Body of pancreas (tissue), 4 donors: ENCODE measurements at places on chromosomes 13 and 19. TPM values are rescaled to one million over a fixed set of nuclear protein-coding genes. Genes with fewer than 3 reads are reported as not detected.

ZNF324B gene
- total RNA-seq = 4.6 TPM

ZNF570 gene
- total RNA-seq = 2.9 TPM

CSNK1A1L gene
- total RNA-seq = not detected

CLDN10 gene
- total RNA-seq = 72.8 TPM

RFPL4AL1 gene
- total RNA-seq = not detected

PALM gene
- 14.8 TPM for total RNA-seq

PRRG2 gene
- 2.6 TPM for total RNA-seq

CLDND2 gene
- not detected for total RNA-seq

ZNF536 gene
- not detected for total RNA-seq

DCLK1 gene
- 2.6 TPM for total RNA-seq

LMTK3 gene
- 4.2 TPM for total RNA-seq

C19orf25 gene
- 31.4 TPM for total RNA-seq

YJEFN3 gene
- total RNA-seq = 11.2 TPM

NLRP7 gene
- total RNA-seq = not detected

CALR3 gene
- not detected for total RNA-seq

SBSN gene
- total RNA-seq = not detected

ZNF837 gene
- total RNA-seq = 7.3 TPM

ACER1 gene
- not detected for total RNA-seq

ANGPTL8 gene
- total RNA-seq = not detected

AMER2 gene
- not detected for total RNA-seq

ZNF763 gene
- 0.66 TPM for total RNA-seq

PRR19 gene
- 0.52 TPM for total RNA-seq

LGALS14 gene
- not detected for total RNA-seq

ARHGEF7 gene
- 81.4 TPM for total RNA-seq

TMEM150B gene
- 1.0 TPM for total RNA-seq

RNF225 gene
- not detected for total RNA-seq

SYNE4 gene
- 9.3 TPM for total RNA-seq

CELF5 gene
- not detected for total RNA-seq

WDR88 gene
- total RNA-seq = not detected

FRY gene
- total RNA-seq = 45.4 TPM

ZNF813 gene
- total RNA-seq = 1.6 TPM

CYP2B6 gene
- not detected for total RNA-seq

SOX1 gene
- not detected for total RNA-seq

CYSLTR2 gene
- not detected for total RNA-seq
